Activated CD4-positive, alpha-beta T cell treated with anti-CD3 and anti-CD28 coated beads, Interleukin-2, amount 10 ng/mL, durations not matched to agents 24 days and 14 days (primary cell): ENCODE measurements at places on chromosomes 4 and X.

DNA sequence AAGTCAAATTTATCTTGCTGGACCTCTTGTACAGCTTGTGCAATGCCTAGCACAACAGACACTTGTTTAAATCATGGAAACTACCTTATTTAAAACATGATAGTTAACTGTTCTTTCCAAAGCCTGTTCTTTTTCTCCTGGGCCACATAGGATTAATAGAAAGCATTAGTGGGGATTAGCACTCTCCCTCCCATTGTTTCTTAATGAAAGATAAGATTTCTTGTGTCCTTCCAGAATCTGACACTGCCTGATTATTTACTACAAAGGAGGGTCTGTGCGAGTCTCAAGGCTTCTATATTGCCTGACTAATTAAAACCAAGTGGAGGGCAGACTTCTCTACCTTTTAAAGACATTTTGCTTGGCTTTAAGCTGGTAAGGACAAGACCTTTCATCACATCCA lies 8.5 kb upstream of the ELMOD2 start:
- no peak for DNase-seq

- no peak for DNase-seq
Measured at GRCh38 chr4:671769-672168, 2.3 kb downstream of the ATP5ME start.

- no peak for DNase-seq
Measured at GRCh38 chr4:67342291-67342690, 203.0 kb downstream of the CENPC start.

DNA sequence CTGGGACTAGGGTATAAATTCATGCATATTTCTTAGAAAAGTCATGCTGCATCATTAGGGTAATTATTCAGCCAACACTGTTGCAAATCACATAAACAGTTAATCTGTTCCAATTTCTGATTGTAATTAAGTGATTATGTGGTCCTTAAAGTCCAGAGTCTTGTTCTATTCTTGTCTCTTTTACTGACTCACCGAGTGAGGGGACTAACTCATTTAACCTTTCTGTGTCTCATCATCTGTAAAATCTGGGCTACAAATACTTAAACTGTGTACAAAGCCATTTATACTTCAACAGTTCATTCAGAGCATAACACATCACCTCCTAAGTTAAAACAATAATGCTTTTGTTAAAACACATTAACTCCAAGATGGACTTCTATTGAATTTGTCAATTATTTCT lies 65.4 kb upstream of the KLHL13 start:
- DNase-seq: no peak

DNA sequence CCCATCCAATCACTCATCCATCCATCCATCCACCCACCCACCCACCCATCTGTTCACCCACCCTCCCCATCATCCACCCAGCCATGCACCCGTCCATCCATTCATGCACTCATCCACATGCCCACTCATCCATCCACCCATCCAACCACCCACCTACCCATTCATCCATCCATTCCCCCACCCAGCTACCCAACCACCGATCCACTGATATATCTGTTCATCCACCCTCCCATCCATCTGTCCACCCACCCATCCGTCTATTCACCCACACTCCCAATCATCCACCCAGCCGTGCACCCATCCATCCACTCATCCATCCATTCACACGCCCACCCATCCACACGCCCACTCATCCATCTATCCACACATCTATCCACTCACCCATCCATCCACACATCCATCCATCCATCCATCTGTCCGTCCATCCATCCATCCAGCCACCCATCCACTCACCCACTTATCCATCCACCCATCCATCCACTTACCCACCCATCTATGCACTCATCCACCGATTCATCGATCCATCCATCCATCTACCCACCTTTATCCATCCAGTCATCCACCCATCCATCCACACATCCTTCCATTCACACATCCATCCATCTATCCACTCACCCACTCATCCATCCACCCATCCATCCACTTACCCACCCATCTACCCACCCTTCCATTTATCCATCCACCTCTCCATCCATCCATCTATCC lies 28.4 kb downstream of the ASMTL start:
- DNase-seq: no peak

DNA sequence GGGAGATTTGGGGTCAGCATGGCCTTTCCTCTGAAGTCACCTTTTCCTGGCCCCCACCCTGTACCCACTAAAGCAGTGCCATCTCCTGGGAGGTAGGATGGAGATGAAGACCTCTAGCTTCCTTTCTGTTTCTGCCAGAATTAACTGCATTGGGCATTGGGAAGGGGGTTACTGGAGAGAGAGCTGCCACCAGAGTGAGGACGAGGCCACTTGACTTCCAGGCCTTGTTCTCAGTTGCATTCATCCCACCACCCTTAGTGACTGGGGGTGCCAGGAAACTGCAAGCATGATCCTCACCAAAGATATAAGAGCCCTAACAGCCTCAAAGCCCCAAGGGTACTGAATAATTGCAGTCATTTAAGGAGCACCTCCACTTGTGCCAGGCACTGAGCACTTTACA lies 15.8 kb downstream of the SASH3 start:
- no peak for DNase-seq

- no peak for DNase-seq
Measured at GRCh38 chr4:80078346-80079092, 5.5 kb upstream of the ANTXR2 start.

- peak; percentile 55 for DNase-seq
Measured at GRCh38 chrX:67555578-67556203, 11.9 kb downstream of the AR start.

DNA sequence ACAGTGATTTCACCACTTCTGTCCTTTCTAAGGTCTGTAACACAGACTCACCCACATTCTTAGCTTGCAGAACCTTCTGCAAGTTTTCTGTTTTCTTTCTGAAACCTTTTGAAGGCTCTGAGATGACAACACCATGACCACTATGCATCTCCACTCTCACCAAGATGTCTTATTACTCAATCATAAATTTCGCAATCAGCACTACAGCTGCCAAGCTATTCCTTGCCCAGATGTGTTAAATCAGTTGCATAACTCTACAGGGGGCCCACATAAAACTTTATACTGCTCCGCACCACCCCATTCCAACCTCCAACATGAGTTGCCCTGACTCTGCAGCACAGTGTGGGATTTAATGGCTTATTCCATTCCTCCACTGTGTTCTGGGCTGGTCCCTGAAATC lies 229.9 kb downstream of the COL25A1 start:
- DNase-seq: peak; percentile 22

DNA sequence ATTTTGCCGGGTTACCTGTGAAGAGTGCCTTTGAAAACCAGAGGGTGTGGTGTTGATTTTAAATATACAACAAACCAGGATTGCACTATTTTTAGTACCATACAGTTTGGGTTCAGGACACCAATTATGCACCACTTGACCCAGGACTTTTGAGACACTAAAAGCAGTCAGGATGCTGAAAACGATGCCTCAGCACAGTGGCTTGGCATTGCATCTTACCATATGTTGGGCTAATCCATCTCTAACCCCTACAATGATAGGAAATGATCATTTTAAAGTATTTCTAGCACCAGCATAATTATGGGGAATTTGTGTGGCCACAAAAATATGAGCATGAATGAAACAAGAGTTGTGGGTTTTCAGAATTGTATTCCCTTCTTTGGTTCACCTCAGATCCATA lies 4.1 kb downstream of the IBSP start:
- DNase-seq: no peak

GRCh38 chr4:53015681-53016080 lies 153.6 kb downstream of the RASL11B start:
- no peak for DNase-seq

DNA sequence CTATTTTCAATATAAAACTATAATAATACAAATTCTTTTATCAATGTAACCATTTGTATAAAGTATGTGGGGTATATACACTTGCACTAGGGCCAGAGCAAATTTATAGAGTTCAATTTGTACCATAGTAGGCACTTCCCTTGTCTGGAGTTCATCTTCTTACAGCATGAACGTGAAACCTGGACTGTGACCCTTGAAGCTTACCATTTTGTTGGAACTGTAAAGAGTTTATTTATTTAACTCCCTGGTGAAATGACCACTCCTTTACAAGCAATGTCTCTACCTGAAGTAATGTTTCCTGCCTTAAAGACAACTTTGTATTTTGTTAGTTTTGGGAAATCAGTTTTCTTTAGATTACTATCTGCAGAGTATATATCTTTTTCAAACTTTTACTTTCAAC lies 188.2 kb downstream of the ARAP2 start:
- DNase-seq: no peak

GRCh38 chr4:57194068-57194611 lies 84.0 kb upstream of the IGFBP7 start:
- no peak for DNase-seq

DNA sequence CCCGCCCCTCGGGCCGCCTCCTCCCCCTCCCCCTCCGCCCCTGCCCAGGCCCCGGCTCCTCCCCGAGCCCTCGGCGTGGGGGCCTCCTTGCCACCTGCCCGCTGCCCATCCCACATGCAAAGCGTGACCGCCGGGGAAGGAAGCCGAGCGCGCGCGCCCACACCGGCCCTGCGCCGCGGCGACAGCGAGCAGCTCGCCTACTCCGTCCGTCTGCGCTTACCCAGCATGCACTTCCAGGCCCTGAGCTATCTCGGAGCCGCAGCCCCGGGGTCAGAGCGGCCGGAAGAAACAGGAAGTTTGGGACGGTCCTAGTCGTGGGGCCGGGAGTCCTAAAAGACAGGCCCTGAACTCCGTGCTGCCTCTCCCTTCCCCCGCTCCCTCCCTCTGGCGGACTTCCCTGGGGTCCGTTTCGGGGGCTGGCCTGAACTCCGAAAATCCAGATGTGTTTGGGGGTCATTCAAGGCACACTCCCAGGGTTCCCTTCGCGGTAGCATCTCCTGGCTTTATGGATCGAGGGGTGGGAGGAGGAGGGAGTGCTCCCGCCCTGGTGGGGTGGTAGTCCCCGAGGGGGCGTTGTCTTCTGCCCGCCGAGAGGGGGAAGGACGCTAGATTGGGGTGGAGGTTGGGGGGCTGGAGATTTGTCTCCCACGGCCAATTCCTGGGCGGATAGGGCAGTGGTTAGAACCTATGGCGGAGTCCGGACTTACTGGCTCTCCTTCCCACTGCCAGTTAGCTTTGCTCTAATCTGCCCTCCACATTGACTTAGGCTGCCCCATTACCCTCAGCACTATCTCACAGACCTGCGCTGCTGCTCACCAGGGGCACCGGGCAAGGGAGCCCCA lies 25.0 kb upstream of the BCORL1 start:
- DNase-seq: peak; percentile 85

DNA sequence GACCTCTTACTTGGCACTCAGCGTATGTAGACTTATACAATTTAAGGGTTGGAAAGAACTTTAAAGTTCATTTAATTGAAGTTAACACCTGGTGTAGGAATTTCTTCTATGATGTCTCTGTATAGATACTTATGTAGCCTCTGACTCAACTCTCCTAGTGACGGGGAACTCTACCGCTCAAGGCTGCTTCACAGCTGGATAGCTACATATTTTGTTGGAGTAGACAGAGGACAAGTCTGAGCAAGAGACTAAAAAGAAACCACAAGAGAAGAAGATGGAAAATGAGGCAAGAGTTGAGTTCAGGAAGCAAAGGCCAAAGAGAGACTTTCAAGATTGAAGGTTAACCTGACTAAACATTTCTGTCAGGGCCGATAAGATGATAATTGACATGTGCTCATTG lies 52.6 kb downstream of the GPR50 start:
- DNase-seq: no peak

DNA sequence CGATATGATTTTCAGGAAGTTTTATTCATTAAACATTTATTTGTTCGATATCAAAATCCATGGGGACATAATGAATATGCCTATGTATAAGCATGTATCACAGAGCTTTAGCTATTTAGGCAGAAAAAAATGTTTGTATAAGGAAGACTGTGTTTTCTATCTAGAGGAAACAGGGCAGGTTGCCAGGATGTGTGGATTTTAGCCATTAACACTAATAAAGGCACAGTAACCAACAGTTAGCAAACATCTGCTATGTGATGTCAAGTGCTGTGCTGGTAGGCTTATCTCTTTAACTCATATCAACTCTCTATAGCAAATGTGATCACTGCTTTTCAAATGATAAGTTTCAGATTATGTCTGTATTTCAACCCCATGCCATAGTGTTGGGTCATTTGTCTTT lies 708.9 kb upstream of the HS3ST1 start:
- DNase-seq: no peak

DNA sequence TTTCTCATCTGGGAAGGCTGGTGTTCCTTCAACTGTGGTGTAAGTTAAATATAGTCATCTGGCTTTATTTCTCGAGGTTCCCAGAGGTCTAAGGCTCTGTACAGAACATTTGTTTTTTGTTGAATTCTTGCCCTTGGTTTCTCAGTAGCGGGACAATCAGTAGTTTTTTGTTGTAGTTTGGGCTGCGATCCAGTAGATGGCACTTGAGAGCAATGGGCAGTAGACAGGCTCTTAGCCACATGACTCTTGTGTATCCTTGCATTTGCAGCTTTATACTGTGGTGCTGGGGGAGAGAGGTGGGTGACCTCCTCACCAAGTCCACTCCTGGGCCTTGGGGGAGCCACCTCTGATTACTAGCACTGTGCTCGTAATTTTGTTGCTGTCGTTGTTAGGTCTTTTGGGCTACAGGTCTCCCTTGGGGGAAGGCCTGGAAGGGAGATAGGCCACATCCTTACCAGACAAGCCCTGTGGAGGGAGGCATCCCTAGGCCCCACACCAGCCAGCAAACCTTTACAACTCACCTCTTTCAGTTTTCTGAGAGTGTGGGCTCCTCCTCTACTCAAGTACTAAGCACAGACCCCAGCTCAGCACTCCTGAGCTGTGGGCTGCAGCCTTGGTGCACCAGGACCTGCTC lies 8.1 kb downstream of the ETDB start:
- DNase-seq: peak; percentile 83

- DNase-seq: no peak
Measured at GRCh38 chr4:154119317-154119716, 330.4 kb upstream of the SFRP2 start.

- no peak for DNase-seq
Measured at GRCh38 chr4:108717386-108717785, 45.5 kb downstream of the ETNPPL start.

GRCh38 chr4:968621-969394 lies 4.6 kb downstream of the DGKQ start:
- DNase-seq: no peak
